IMR-90 (cell line): ENCODE measurements at places on chromosomes 2 and 18. TPM values are rescaled to one million over a fixed set of nuclear protein-coding genes. Genes with fewer than 3 reads are reported as not detected.

- DNase-seq, result no peak
Observed at GRCh38 chr18:78165525-78165924, 814.1 kb upstream of the SALL3 start.

Gene ACKR3
- not detected in 2 replicates for total RNA-seq

Gene TUBA3E
- not detected in 2 replicates for total RNA-seq

Gene CACNB4
- 0.28 and 0.36 TPM in 2 replicates for total RNA-seq
